T-cell (primary cell): ENCODE measurements at places on chromosomes 16 and 17.

- no peak for DNase-seq
These were observed 46.1 kb downstream of the CYTH1 start for GRCh38 chr17:78735832-78736525.

DNA sequence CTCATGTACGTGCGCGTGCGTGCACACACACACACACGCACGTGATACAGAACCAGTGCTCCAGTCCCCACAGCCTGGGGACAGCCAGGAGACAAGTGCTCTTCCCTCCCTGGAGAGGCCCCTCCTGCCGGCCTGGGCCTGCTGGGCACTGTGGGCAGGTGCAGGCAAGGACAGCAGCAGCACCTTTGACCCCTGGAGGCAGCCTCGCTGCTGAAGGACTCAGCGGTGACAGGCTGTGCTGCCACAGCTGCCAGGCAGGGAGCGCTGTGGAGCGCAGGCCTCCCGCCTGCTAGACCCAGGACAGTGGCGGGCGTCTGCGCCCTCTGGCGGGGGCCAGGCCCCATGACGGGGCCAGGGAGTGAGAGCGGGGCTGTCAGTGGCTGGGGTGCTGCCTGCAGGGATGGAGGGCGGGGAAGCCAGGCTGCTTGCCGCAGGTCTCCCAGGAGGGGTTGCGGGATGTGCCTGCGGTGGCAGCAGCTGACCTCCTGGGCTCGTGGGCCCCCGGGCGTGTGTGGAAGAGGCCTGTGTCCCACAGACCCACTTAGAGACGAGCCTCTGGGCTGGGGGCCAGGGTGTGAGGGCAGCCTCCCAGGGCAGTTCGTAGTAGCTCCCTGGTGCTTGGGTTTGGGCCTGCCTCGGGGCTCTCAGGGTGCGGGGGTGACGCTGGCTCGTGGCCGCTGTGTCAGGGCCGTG is 63.5 kb upstream of the PVALEF start:
- DNase-seq, result peak; percentile 78

DNA sequence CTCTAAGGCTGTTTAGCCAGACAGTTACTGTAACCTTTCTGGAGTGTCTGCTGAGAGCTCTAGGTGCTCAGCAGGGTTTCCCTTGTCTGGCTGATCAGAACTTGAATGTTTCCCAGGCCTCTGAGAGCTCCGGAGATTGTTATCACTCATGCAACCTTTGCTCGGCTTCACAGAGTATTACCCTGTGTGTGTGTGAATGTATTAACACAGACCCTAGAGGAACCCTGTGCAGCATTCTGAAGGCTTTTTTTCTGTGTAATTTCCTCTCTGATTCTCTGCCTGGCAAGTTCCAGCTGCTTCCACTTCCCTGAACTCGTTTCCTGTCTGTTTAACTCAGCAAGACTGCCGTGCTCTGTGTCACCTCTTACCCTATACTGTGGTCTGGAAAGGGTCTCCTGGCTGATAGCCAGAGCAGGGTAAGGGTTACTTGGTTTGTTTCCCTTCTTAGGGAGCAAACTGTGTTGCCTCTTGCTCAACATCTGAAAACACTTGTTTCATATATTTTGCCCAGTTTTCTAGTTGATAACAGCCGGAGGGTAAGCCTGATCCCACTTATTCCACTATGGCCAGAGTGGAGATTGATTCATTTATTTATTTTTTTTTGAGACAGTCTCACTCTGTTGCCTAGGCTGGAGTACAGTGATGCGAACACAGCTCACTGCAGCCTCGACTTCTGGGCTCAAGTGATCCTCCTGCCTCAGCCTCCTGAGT is 21.7 kb downstream of the PRMT7 start:
- DNase-seq, result no peak

- no peak for DNase-seq
These were observed 35.4 kb upstream of the ABCC11 start for GRCh38 chr16:48282636-48283263.

- no peak for DNase-seq
These were observed 6.0 kb downstream of the DOC2A start for GRCh38 chr16:30004811-30005242.

GRCh38 chr17:17844079-17844478 is 7.3 kb upstream of the SREBF1 start:
- no peak for DNase-seq
